ENCODE measurements at places on chromosomes 7 and 10. TPM values are rescaled to one million over a fixed set of nuclear protein-coding genes. Genes with fewer than 3 reads are reported as not detected.

GRCh38 chr10:65423043-65423442 is 1502.8 kb upstream of the LRRTM3 start:
- no peak overlapping the region for H3K4me3 ChIP-seq
- DNase-seq: no peak
- no peaks in the 10 kb centered on the region for H3K27me3 ChIP-seq
- H3K27ac ChIP-seq: no peak overlapping the region
- H3K4me1 ChIP-seq: no peaks in the 10 kb centered on the region
- no peaks in the 10 kb centered on the region for H3K36me3 ChIP-seq

Gene TAS2R5
- total RNA-seq: 1.0 TPM

Gene LDB3
- total RNA-seq: under 0.01 TPM

- DNase-seq: peak; percentile 59
- H3K4me3 ChIP-seq: no peak overlapping the region
- peaks cover 56% of the 10 kb centered on the region for H3K4me1 ChIP-seq
- no peaks in the 10 kb centered on the region for H3K27me3 ChIP-seq
- no peaks in the 10 kb centered on the region for H3K36me3 ChIP-seq
Measured at GRCh38 chr10:88893611-88894010, 13.6 kb downstream of the STAMBPL1 start.

GRCh38 chr10:114683593-114683992 is 25.5 kb upstream of the ABLIM1 start:
- no peaks in the 10 kb centered on the region for H3K36me3 ChIP-seq
- no peak overlapping the region for H3K4me3 ChIP-seq
- peaks cover 13% of the 10 kb centered on the region for H3K4me1 ChIP-seq
- H3K27ac ChIP-seq: no peak overlapping the region

Gene LRRTM3
- total RNA-seq: not detected

- H3K27ac ChIP-seq: no peak overlapping the region
- peaks cover 13% of the 10 kb centered on the region for H3K27me3 ChIP-seq
- no peak for DNase-seq
Measured at GRCh38 chr7:128122576-128123290, 91.5 kb upstream of the LRRC4 start.

GRCh38 chr10:69389827-69390490 is 26.8 kb downstream of the TACR2 start:
- peaks cover 14% of the 10 kb centered on the region for H3K36me3 ChIP-seq
- H3K27me3 ChIP-seq: no peaks in the 10 kb centered on the region
- H3K27ac ChIP-seq: no peak overlapping the region
- peaks cover 2% of the 10 kb centered on the region for H3K4me1 ChIP-seq

DNA sequence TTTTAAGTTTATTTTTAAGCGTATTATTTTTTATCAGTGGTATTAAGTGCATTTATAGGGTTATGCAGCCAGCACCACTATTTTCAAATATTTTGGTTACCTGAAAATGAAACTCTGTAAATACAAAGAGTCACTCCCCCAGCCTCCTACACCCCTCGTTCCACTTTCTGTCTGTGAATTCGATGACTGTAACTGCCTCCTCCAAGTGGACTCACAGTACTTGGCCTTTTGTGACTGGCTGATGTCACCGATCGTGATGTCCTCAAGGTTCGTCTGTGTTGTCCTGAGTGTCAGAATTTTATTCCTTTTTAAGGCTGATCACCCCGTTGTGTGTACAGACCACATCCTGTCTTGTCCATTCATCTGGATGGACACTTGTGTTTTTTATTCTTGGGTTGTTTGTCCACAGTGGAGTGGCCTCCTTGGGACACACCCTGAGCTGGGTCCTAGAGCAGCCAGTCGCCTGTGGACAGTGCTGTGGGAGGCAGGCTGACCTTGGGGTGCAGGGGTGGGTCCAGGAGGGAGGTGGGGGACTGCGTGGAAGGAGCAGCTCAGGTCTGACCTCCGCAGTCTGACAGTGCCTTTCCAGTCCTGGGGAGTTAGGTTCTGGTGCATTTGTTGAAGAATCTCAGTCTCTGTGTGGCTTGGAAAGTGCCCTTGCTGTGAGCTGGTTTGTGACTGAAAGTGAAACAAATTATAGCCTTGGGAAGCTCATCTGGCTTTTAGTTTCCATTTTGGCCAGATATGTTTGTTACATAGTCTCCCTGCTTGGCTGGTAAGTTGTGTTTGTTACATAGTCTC is 6.9 kb downstream of the MTG1 start:
- no peak for DNase-seq
- no peak overlapping the region for H3K27ac ChIP-seq
- peaks cover 24% of the 10 kb centered on the region for H3K36me3 ChIP-seq
- H3K4me3 ChIP-seq: no peak overlapping the region
- peaks cover 10% of the 10 kb centered on the region for H3K4me1 ChIP-seq

Gene ASZ1
- total RNA-seq: not detected

Gene RGR
- total RNA-seq: not detected

GRCh38 chr7:43458330-43459018 is 124.4 kb upstream of the STK17A start:
- DNase-seq: no peak
- no peaks in the 10 kb centered on the region for H3K36me3 ChIP-seq
- H3K4me3 ChIP-seq: no peak overlapping the region
- no peaks in the 10 kb centered on the region for H3K4me1 ChIP-seq
- no peaks in the 10 kb centered on the region for H3K27me3 ChIP-seq

DNA sequence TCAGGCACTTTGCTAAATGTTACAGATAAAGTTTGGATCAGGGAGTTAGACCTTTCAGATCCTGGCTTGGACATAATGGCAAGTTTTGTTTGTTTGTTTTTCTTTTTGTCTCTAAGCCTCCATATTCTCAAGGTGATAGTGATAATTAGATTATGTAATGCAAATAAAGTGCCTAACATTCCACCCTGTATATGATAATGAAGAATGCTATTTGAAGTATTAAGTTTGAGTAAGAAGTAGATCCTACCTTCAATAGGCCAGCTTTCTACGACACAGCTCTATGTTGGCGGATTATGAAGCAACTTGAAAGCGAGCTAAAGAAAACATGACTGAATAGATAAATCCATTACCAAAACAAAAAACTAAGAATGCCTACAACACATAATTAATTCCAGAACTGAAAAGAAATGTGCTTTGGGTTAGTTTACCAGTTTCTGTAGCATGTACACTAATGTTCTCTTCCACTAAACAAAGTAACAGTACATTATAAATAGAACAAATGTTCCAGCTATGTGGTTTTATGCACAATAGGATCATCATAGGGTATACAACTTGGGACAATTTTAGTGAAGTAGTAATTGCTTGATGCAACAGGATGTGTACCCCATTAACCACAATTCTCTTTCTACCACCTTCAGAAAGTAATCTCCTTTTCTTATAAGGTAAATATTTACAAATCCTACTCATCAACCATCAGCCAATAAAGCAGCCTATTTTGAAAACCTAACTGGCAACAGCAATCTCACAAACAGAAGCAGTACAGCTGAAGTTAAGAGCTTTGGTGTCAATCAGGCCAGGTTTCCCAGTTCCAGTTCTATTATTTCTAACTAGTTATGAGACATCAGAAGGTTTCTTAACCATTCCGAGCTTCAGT is 1.5 kb downstream of the SEM1 start:
- H3K27ac ChIP-seq: peak overlapping the region; percentile 98
- peak; percentile 2 for DNase-seq
- H3K4me3 ChIP-seq: peak overlapping the region; percentile 97
- no peaks in the 10 kb centered on the region for H3K36me3 ChIP-seq
- no peaks in the 10 kb centered on the region for H3K27me3 ChIP-seq
- H3K4me1 ChIP-seq: peaks cover 7% of the 10 kb centered on the region
